GM04504 (cell line): ENCODE measurements at places on chromosomes 16 and 17.
A peak's percentile ranks its signal among the peaks of the same experiment; 100 is the strongest.

- DNase-seq = no peak
Measured at GRCh38 chr16:69084289-69084688, 21.2 kb upstream of the HAS3 start.

DNA sequence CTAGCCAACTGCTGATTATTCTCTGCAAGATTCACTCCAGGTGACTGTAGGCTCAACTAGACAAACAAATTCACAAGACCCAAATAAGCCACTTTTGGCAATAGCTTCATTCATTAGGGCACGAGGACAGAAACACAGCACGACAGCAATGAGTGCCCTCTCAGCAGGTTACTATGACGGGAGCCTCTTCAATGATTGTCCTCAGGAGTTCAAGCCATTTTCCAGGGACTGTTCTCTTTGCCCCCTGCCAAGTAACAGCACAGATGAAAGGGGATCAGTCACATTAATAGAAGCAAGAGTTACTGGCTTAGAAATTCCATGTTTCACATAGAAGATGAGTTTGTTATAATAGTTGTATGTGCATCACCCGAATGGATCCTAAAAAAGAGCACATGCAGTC, 712.2 kb downstream of the CDH8 start:
- no peak for DNase-seq

GRCh38 chr17:77772461-77772897, 186.0 kb upstream of the TNRC6C start:
- no peak for DNase-seq

DNA sequence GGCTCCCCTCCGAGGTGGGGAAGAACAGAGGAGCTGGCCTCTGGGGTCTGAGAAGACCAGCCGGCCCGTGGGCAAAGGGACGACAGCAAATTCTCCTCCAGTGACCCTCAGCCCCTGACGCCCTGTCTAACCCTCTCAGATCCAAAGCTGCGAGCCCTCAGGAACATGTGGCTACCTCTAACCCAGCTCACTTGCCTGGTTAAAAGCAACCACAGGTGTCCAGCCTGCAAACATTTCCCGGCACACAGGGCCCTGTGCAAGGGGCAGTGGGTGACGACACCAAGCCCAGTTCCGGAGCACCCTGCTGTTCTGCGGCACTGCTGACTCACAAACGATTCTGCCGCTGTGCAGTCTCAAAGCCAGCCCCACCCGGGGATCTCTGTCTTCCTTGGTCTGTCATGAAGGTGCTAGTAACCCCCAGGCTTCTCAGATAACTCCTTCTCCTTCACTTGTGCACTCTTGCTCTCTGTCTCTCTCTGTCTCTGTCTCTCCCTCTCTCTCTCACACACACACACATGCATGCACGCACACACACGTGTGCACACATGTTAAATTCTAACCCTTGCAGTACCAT, 23.0 kb downstream of the WNT3 start:
- DNase-seq = no peak

GRCh38 chr16:2973093-2973492, 3.9 kb downstream of the PAQR4 start:
- no peak for DNase-seq

- DNase-seq = no peak
Measured at GRCh38 chr16:51852892-51853291, 694.1 kb downstream of the TOX3 start.

- DNase-seq = no peak
Measured at GRCh38 chr16:12541672-12542071, 262.0 kb downstream of the CPPED1 start.

GRCh38 chr16:78706637-78707036, 607.2 kb downstream of the WWOX start:
- no peak for DNase-seq

DNA sequence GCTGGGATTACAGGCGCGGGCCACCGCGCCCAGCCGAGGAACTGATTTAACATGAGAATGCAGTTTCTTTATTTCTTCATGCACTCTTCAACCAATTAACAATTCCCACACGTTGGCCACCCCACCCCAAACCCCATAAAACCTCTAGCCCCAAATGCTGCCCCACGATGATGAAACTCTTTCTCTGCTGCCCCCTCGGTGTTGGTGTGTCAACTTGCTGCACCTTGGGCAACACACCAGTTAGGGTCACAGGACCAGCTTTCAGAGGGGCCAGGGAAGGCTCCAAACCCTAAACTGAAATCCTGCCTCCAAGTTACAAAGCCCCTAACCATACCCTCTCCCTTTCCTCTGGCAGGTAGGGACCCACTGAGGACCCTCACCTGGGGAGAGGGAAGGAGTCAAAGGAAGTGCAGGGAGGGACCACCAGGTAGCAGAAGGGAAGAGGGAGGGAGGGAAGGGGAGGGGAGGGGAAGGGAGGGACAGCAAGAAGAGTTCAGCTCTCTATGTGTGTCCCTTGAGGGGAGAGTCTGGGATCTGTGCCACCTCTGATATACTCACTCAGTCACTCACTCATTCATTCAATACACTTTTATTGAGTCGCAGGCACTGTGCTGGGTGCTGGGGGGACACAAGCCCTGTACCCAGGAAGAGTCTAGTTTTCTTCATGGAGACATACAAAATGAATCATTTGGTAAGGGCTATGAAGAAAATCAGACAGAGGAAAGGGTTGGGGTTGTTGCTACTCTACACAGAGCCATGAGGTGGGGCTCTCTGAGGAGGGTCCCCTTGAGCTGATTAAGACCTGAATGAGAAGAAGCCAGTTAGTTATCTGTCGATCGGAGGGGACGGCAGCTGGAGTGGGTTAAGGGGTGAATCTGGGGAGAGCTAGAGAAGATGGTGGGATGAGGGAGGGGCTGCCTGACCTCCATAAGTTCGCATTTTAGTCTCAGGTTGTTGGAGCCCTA, 3.9 kb downstream of the PLXDC1 start:
- DNase-seq = no peak

GRCh38 chr17:17714261-17714866, 33.1 kb downstream of the RAI1 start:
- no peak for DNase-seq

- no peak for DNase-seq
Measured at GRCh38 chr17:58043221-58044181, 36.5 kb upstream of the SRSF1 start.

DNA sequence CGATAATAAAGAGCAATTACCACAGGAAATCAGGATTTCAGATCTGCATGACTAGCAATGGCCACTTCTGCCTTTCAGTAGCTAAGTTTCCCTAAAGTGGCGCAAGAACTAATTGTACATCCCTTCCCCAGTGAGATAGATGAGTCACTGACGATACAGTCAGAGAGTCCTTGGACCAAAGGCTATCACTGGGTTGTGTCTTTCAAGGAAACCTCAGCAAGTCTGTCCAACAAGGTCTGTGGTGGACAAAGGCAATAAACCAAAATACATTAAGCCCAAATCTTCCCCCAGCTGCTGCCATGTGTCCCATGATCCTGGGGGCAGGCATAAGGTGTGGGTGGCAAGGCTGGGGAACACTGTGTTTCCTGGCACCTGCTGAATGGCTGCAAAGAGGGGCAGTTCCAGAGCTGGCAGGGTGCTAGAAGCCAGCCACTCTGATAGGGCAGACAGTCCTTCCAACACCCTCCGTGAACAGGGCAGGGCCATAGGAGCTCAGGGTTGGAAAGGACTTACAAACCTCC, 20.5 kb upstream of the MTMR4 start:
- peak; percentile 29 for DNase-seq

- DNase-seq = no peak
Measured at GRCh38 chr16:79171504-79171903, 429.0 kb downstream of the MAF start.

DNA sequence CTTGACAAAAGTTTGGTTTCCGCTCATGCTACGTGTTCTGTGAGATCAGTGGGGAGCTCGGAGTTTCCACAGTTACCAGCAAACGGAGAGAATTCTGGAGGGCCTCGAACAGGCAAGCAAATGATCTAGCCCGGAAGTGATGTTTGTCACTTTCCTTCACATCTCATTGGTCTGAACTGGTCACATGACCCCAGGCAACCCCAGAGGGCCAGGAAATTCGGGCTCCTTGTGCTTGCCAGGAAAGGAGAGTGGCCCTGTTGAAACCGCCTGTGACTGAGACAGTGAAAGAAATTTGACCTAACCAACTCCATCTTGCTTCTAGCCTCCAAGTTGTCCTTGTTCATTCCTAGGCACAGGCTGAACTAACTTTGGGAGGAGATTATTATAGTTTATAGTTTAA, 23.0 kb downstream of the SPPL2C start:
- no peak for DNase-seq

DNA sequence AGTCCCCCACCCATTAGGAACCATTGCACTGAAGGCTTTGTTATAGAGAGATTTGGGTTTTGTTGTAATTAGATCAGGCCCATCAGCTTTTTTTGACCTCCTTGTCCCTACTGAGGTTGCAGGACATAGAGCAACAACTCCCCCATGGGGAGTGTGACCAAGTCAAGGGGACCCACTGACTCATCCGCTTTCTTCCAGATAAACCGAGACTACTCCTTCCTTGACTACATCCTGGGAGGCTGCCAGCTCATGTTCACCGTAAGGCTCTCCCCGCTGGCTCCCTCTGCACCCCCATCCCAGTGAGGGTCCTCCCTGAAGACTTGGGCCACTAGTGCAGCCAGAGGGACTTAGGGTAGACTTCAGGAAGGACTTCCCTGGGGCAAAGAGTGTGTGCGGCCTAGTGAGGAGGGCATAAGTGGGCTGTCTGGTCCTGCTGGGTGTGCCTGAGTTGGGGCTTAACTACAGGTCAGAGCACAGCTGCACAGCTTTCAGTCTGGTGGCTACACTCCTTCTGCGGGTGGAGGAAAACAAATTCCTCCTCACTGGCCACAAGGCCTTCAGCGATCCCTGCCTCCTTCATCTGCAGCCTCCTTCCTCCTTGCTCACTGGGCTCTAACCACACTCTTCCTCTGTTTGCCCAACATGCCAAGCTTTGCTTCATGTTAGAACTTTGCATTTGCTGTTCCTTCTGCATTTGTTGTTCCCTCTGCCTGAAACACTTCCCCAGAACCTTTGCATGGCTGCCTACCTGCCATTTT, 31.0 kb downstream of the CPNE2 start:
- no peak for DNase-seq

- DNase-seq = no peak
Measured at GRCh38 chr16:81565321-81566028, 120.9 kb downstream of the CMIP start.

DNA sequence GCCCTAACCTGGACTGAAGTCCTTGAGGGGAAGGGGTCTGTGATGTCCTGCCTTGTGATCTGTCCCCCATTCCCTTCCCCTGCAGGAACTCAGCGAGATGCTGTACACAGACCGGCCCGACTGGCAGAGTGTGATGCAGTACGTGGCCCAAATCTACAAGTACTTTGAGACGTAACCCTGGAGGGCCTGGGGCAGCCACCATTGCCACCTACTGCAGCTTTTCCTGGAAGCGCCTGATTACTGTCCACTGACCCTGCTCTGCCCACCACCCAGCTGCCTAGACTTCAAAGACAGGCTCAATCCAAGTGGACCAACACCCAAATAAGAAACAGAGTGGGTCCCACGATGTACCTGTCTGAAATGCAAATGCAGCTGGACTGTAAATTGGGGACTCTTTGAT, 153.4 kb downstream of the LGALS9B start:
- no peak for DNase-seq

- no peak for DNase-seq
Measured at GRCh38 chr16:70662991-70663523, 16.7 kb downstream of the IL34 start.

- no peak for DNase-seq
Measured at GRCh38 chr16:57071831-57072582, 20.4 kb upstream of the CPNE2 start.

DNA sequence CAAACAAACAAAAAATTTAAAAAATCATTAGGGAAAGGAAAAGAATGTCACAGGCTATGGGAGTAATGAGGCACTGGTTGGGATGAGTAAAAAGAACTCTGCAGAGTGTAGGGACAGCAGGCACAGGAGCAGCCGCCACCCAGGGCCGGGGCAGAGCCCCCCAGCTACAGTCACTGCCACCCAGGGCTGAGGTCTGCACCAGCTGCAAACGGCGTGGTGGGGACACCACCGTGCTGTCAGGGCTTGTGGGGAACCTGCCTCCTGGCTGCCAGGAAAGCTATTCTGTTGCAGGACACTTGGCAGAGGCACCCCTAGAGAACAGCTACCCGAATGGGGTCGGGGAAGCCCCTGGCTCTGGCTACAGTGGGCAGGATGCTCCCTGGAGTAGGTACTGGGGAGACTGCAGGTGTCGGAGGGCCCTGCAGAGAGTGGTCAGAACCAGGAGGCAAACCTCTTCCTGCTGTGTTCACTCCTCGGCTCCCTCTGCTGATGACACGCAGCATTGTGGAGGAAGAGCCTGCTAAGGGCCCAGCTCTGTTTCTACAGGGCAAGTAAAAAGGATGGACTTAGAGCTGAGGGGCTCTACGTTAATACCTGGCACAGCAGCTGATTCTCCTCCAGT, 32.3 kb upstream of the CAPN15 start:
- DNase-seq = no peak

DNA sequence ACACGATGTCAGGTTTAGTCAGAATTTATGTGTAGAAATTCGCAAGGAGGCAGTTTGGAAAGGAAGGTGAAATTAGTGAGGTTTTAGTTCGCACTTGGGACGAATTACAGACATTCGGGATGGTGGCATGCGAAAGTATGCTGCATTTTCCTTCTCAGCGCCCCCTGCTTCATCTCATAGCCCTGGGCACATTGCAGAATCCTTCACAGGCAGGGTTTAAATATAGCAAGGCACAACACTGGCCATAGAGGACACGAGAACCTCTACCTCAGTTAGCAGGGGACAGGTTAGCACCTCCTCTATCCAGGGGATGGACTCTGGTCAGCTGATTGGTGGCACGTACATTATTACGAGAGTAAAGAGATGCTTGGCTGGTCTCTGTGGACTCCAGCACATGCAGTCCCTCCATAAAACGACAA, 47.5 kb downstream of the MAP2K6 start:
- DNase-seq = no peak

DNA sequence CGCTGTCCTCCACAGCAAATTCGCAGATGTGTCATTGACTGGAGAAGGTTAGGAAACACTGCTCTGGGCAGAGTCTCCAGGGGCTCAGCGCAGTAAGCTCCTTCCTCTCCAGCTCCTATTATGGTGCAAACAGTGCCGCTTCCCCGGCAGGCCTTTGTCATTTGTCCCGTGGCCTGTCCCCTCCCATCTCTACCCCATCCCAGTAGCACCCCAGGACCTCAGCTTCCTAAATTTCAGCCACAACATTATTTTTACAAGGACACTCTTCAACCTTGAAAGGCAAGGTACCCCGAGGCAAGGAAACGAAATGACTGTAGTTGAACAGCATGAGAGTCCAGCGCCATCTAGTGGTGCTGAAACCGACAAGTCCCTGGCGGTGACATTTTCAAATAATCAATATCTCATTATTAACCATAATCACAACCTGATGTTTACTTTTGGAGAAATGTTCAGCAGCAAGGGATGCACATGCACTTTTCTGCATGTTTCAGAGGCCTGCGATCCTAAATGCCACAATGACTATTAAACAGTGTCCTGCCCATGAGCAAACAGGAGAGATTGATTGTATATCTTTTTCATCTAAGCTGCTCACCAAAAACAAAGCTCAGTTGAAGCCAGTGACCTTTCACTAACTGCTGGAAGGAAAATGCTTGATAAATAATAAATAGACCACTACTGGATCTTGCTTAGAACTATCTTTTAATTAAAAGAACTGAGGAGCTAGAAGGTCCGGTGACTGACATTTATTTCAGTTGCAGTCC, 16.5 kb downstream of the MRPS23 start:
- peak; percentile 52 for DNase-seq
